ENCODE measurements at places on chromosomes 6 and 20.

DNA sequence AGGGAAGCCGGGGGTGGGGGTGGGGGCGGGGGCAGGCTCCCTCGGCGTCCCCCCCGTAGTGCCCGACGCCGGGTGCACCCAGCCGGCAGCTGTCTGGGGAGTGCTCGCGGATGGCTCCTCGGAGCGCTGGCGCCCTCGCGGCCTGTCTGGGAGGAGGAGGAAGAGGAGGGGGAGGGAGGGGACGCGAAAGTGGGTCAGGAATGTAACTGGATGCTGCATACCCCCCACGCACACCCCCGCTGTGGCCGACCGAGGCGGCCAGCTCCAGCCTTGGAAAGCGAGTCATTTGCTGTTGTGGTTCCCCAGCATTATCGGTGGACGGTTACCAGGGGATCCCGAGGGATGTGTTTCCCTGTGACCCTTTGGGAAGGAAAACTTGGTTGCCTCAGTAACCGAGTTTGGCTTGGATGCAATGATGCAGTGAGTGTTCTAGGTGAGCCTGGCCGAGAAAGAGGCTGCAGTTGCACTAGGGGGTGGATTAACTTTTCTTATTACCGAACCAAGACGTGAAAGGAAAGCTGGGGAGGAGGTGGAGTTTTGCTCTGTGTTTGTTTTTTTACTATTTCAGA is 55.2 kb upstream of the RREB1 start:
- no peak for DNase-seq

GRCh38 chr20:32357375-32357868 is 709 bp upstream of the ASXL1 start:
- no peak for DNase-seq

- DNase-seq, result no peak
These were observed 19.5 kb upstream of the SLC22A7 start for GRCh38 chr6:43278524-43279078.

GRCh38 chr20:23646106-23646873 is 8.5 kb upstream of the CST3 start:
- no peak for DNase-seq

DNA sequence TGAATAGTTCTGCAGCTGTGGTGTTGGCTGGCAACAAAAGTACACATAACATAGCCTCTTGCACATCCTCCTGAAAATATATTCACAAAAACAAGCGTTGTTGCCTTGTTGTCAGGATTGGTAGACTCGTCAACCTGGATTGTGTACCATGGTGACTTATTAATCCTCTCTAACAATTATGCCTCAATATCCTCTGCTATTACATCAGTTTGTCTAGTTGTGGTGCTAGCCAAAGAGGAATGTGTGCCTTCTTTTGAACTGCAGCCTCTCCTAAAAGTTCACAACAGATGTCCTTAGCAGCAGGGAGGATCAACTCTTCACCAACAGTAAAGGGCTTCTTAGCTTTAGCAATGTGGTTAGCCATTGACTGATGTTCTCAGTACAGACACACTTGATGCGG is 3.6 kb upstream of the SF3B5 start:
- DNase-seq, result no peak

DNA sequence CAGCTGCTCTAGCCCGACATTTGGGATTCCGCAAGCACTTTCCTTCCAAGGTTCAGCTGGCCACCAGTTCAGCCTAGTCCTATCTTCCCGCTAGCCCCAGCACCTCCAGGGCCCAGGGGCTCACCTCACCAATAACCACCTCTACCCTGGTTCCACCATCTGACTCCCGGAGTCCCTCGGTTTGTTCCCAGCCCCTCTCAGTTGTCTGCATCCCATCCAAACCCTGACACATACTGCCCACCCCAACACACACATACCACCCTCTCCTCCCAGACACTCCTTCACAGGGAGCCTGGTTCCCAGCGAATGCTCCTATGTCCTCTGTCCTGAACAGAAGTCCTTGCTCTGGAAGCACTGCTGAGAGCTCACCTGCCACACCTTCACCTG is 418 bp downstream of the TNXB start:
- no peak for DNase-seq

DNA sequence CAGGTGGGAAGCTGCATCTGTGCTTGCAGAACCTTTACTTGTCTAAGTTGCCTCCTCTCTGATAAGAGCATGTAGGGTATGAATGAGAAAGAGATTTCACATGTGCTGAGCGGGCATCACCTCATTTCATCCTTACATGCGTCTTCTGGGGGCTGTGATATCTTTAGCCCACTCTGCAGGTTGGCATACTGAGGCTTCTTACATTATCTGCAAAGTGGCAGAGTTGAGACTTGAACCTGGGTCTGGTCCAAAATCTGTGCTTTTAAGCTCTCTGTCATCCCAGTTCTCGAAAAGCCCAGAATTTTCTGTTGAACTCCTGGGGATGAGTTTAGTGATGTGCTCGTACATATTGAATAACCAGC is 2.0 kb upstream of the SRC start:
- DNase-seq, result no peak

- no peak for DNase-seq
These were observed 200.3 kb downstream of the DLL1 start for GRCh38 chr6:170090561-170090960.

DNA sequence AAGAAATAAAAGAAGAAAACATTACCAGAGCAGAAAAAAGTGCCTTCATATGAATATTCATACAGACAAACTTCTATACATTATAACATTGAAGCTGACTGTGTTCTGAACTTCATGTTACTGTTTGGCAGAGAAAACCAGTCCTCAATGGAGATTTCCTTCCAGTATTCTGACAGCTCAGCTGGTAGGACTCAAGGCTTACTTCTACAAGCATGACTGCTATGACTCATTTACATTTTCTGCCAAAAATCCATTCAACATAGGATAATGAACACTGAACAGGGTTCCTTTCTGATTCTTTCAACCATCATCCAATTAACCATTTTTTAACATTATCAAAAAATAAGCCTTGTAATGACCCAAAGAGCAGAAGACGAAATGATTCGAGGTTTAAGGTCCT is 25.4 kb downstream of the COL9A1 start:
- no peak for DNase-seq

GRCh38 chr6:160226118-160226591 is 32.5 kb downstream of the SLC22A2 start:
- no peak for DNase-seq

- DNase-seq, result no peak
These were observed 200.5 kb upstream of the POU3F2 start for GRCh38 chr6:98633886-98634285.

GRCh38 chr6:122050242-122050755 is 349.2 kb upstream of the HSF2 start:
- no peak for DNase-seq

- no peak for DNase-seq
These were observed 120.2 kb upstream of the CLDN20 start for GRCh38 chr6:155143578-155144106.

DNA sequence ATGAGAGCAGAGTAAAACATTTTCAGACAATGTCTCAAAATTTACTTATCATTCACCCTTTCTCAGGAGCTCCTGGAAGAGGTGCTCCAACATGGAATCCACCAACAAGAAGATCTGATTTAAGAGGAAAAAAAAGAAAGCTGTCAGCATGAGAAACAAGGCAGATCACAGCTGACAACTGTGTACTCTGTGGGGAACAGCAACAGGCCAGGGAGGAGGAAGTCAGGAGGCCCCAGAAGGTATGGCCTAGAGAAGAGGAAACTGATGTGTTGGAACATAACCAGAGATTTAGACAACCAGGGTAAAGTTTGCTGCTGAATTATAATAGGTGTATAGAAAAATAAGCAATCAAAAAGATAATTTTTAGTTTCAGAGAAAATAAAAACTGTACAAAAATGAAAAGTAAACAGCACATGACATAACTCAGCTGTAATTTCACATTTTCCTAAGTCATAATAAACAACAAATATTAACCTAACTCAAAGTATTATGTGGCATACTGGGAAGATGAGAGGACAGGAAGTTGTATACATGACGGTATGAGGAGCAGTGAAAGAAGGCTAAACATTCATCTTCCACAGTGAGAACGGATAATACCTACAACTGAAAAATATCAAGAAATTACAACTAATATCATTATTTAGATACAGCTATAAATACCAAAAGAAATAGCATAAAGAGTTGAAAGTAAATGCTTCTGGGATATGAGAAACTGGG is 113.6 kb upstream of the EMILIN3 start:
- no peak for DNase-seq

- peak; percentile 21 for DNase-seq
These were observed 2.1 kb downstream of the PTPRT start for GRCh38 chr20:43187476-43188233.

DNA sequence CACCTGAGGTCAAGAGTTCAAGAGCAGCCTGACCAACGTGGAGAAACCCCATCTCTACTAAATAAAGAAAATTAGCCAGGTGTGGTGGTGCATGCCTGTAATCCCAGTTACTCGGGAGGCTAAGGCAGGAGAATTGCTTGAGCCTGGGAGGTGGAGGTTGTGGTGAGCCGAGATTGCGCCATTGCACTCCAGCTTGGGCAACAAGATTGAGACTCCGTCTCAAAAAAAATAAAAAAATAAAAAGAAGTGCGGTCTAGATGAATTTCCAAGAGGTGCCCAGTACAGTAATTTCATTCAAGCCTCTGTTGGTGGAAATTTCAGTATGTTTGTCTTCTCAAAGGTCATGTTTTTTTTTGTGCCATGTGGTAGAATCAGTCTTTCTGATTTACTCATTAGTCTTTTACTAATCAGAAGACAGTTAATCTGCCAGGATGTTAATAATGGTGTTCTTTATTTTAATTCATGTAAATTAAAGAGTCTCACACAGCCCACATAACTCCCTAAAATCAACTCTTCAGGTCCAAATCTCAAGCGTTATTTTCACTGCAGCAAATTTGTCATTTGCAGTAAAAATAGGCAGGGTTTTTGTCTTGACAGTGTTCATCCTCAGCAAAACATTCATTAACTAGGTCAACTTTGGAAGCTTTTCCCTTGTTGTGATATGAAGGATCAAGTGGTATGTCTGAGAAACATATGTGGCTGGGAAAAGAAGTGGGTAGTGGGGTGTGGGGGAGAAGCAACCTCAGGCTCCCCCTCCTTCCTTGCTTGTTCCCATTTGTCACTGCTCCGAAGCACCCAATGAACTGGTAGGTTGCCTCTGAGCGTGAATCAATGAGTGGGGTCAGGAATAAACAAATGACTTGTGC is 13.3 kb downstream of the TP53INP2 start:
- no peak for DNase-seq

- no peak for DNase-seq
These were observed 672.1 kb downstream of the HACE1 start for GRCh38 chr6:104187616-104188015.
